ENCODE measurements at places on chromosomes 7 and 10. TPM values are rescaled to one million over a fixed set of nuclear protein-coding genes. Genes with fewer than 3 reads are reported as not detected.

- DNase-seq = no peak
Measured at GRCh38 chr10:93085272-93085859, 11.7 kb downstream of the CYP26A1 start.

- no peak for DNase-seq
Measured at GRCh38 chr7:100372256-100372655, 1.0 kb upstream of the PILRA start.

- no peak for DNase-seq
Measured at GRCh38 chr10:100022403-100022802, 12.7 kb upstream of the DNMBP start.

DNA sequence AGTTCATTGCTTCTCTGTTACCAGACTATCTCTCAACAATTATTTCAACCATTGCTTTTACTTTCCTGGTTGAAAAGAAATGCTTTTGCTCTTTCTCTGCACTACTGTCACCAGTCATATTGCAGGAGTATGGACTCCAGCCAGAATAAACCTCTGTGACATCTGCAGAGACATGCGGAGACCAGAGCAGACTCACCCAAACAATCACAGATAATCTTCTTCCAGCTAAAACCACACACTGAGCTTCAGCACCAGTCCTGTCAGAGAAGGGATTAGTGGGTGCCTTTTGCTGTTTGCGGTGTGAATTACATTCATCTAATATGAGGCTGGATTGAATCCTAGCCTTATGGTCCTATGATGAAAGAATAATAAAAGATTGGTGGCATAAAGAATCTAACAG lies 258.6 kb downstream of the CNTNAP2 start:
- DNase-seq = no peak

- no peak for DNase-seq
Measured at GRCh38 chr10:65618126-65618525, 1307.7 kb upstream of the LRRTM3 start.

Gene ANKRD26
- total RNA-seq = 15.2 TPM

DNA sequence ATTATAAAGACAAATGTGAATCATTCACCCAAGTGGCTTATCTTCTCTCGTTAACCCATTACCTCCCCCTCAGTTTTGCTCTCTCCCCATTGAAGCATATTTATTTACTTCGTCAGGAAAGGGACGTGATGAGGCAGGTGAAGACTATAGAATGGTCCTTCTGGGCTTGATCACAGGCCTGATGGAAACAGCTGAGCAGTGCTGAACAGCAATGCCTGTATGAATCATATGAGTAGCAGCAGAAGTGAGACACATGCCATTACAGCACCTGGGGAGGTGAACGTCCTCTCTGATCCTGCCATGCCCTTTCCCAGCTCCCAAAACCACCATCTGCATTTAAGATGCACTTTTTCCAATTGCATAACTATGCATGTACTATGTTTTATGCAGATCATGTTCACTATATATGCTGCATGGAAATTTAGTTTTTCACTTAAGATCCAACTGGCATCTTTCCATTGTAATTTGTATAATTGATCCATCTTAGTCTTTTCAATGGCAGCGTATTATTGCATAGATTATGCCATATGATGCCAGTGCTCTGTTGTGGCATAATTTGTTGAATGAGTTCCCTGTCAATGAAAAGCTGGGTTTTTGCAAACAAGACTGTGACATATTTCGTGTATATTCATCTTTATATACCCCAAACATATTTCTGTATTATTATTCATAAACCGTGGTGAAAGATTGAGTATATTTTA lies 105.3 kb downstream of the CXCL12 start:
- DNase-seq = no peak

DNA sequence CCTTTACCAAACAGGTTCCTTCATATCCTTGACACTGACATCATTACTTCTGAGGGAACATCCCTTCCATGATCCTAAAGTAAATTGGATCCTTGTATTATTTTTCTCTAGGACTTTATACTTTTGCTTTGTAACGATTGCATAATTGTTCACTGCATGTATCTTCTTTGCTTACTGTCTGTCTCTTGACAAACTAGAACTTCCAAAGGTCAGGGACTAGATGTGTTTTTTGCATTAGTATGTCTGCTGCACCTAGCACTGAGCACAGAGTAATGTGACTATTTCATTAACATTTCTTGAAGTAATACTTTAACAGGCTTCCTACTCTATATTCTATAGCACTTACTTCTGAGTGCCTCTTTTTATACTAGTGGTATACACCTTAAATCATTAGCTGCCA lies 976.6 kb upstream of the SORCS1 start:
- no peak for DNase-seq

GRCh38 chr7:2452643-2453270 lies 23.4 kb downstream of the GRIFIN start:
- no peak for DNase-seq

All from sciatic nerve (tissue), 2 donors.